ENCODE measurements at places on chromosomes 7 and 10. TPM values are rescaled to one million over a fixed set of nuclear protein-coding genes. Genes with fewer than 3 reads are reported as not detected.

GRCh38 chr7:79786187-79786586 lies 332.7 kb upstream of the MAGI2 start:
- DNase-seq: no peak

GRCh38 chr10:31949266-31949665 lies 20.6 kb upstream of the ARHGAP12 start:
- DNase-seq: no peak

- DNase-seq: peak; percentile 65
Observed at GRCh38 chr7:65980478-65981250, 1.3 kb downstream of the GUSB start.

GRCh38 chr10:92045641-92046106 lies 122.1 kb downstream of the BTAF1 start:
- no peak for DNase-seq

DNA sequence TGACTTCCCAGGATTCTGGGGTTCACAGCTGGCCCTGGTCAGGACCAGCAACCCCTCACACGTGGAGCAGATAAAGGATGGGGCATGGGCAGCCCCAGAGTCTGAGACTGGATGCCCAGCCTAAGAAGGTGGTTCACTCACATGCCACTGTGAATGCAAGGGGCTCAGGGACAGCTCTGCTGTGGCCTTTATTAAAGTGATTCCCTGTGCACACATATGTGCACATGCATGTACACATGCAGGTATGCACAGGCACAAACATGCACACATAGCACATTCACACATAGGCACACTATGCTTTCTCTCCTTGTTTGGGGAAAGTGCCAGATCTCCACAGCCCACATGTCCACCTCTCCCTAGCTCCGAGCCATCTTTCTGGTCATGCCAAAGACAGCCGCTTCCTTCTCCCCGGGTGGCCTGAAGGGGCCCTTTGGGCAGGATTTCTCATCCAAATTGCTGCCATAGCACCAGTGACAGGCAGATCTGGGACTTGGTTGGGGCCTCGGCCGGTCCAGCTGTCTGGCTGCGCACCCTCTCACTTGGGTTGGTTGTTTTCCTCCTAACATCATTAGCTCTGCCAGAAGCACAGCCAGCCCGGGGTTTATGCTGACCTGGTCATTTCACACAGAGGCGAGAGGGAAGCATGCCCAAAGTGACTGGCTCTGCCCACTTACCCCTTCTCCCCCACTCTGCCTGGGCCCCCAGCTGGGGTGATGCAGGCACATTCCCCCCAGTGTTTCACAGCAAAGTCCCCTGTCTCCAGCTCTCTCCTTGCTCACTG lies 1.4 kb downstream of the GCK start:
- DNase-seq: no peak

DNA sequence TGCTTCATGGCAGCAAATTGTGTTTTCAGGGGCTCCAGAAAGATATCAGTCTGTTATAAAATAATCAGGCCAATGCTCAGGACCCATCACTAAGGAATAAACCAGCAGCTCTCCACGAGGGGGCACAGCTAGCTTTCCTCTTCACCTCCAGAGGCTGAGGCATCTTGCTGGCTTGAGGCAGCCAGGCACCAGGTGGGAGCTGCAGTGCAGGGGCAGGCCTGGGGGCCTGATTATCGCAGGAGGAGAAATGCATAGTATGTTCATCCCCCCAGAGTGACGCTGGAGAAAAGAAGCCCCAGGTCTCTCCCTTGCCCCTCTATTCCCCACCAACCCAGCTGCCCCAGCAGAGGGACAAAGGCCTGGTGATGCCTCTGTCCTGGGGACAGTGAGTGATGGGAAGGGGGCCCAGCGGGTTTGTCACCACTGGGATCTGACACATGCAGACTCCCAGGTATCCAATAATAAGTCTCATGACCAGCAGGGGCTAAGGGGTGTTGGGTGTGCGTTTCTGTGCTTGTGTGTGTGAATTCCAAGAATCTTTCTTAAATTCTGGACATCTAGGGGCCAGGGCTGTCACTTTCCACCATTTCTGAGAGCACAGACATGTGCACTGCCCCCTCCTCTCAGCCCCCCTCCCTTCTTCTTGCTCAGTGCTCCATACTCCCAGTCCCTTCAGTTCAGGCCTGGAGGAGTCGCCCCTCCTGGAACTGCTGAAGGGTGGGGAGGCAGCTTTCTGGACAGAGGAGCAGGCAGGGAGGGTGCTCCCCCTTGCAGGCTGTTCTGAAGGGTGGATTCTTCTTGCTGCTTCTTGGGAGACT lies 128.1 kb upstream of the FAM20C start:
- DNase-seq: no peak

DNA sequence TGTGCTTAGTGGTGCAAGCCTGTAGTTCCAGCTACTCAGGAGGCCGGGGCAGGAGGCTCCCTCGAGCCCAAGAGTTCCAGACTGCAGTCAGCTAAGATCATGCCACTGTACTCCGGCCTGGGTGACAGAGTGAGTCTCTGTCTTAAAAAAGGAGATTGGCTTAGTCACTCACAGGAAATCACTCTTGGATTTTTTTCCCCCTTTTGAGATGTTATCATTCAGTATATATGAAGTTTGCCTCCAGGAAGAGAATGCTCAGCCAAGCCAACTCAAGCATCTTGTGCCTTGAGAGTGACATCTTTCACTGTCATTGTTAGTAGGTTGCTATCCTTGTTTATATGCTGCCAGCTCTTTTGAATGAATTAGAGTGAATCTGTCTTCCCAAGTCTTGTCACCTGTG lies 28.0 kb downstream of the NIPSNAP2 start:
- DNase-seq: no peak

GRCh38 chr7:122709930-122710646 lies 7.4 kb upstream of the RNF148 start:
- DNase-seq: no peak

The HOXA13 gene
- total RNA-seq: not detected

The GRM3 gene
- not detected for total RNA-seq

All from activated T-helper 2 cell treated with anti-CD3 and anti-CD28 coated beads, Interferon-gamma antibody, Interleukin-2, Interleukin-4, amounts not matched to agents 10 μg/mL and 5 μg/mL and 100 μg/mL, durations not matched to agents 14 hours and 24 hours and 36 hours (primary cell).